T-helper 17 cell (primary cell): ENCODE measurements at places on chromosomes 11 and 22. TPM values are rescaled to one million over a fixed set of nuclear protein-coding genes. Genes with fewer than 3 reads are reported as not detected.

DNA sequence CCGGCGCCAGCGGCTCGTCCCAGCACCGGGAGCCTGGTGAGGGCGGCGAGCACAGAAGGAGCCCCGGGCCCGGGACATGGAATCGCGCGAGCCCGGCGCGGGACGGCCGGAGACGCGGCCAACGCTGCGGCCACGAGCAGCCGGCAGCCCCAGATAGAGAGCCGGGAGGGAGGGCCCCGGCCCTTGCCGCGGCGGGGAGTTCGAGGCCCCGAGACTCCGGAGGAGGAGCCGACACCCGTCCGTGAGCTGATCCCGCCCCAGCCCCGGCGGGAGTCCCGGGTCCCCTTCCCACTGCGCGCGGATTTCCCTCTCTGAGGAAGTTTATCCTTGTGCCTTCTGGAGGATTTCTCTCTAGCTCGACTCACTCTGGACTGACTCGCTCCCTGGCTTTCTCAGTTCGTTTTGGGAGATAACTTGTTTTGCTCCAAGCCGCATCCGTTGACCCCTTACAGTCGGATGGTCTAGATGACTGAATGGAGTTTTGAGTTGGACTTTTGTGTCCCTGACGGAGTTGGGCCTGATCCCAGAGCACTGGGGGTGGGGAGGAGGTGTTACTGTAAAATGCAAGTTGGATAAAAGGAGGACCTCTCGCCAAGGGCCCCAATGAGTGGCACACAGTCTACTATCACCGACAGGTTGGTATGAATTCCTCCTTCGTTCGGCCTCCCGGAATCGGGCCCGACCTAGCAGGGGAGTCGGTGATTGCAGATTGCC, 585 bp downstream of the ARHGEF12 start:
- no peak for DNase-seq
- peaks cover 33% of the 10 kb centered on the region for H3K27me3 ChIP-seq
- H3K4me1 ChIP-seq: peaks cover 24% of the 10 kb centered on the region
- peak overlapping the region; percentile 62 for H3K27ac ChIP-seq

Gene FAM111B
- total RNA-seq: 2.0 TPM

Gene OR6Q1
- total RNA-seq: not detected

GRCh38 chr11:8229299-8230177, 34.1 kb downstream of the LMO1 start:
- no peak overlapping the region for H3K27ac ChIP-seq
- peaks cover 6% of the 10 kb centered on the region for H3K4me1 ChIP-seq
- peaks cover 7% of the 10 kb centered on the region for H3K27me3 ChIP-seq
- H3K36me3 ChIP-seq: no peaks in the 10 kb centered on the region
- no peak for DNase-seq

Gene MUC5AC
- total RNA-seq: not detected

- no peak overlapping the region for H3K27ac ChIP-seq
- no peak for DNase-seq
- peaks cover 10% of the 10 kb centered on the region for H3K4me1 ChIP-seq
- H3K27me3 ChIP-seq: peaks cover 49% of the 10 kb centered on the region
Measured at GRCh38 chr11:78715639-78716311, 141.1 kb upstream of the NARS2 start.

GRCh38 chr11:10568486-10568941, at the start of gene LYVE1:
TSS of gene LYVE1 (minus strand) at chr11:10568665. CDS start at chr11:10568532, 133 bp downstream.
- peaks cover 56% of the 10 kb centered on the region for H3K27me3 ChIP-seq
- no peak for DNase-seq
- H3K4me1 ChIP-seq: peaks cover 5% of the 10 kb centered on the region
- H3K36me3 ChIP-seq: no peaks in the 10 kb centered on the region
- no peak within 1 kb of the TSS for H3K4me3 ChIP-seq

Gene APOA4
- not detected for total RNA-seq

DNA sequence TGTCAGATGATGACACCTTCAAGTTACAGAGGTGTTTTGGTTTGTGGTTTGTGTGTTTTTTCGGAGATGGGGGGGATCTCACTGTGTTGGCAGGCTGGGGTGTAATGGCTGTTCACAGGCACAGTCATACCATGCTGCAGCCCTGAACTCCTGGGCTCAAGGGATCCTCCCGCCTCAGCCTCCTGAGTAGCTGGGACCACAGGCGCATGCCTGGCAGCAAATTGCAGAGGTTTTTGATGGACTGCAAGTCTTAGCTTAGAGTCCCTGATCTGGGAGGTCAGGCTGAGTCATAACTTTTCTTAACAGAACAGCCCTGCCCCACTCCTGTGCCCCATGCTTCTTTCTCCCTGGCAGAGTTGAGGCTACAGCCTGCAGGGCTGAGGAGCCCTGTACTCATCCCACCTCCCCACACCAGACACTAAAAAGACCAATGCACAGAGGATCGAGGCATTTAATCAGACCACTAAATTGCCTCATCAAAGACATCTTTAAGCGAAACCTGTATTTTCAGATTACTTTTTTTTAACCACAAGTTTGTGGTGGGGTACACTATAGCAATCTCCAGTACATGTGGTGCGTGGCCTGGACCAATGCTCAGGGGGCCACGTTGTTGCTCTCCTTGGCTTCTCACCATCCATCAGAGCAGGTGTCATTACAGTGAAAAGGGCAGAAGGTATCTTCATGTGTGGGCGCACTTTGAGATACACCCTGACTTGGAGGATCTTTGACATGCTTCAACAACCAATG, 17.1 kb upstream of the ADORA2A start:
- peaks cover 4% of the 10 kb centered on the region for H3K36me3 ChIP-seq
- H3K27me3 ChIP-seq: no peaks in the 10 kb centered on the region
- H3K4me3 ChIP-seq: no peak overlapping the region
- peak overlapping the region; percentile 67 for H3K27ac ChIP-seq

- no peak overlapping the region for H3K4me3 ChIP-seq
- H3K4me1 ChIP-seq: no peaks in the 10 kb centered on the region
- H3K36me3 ChIP-seq: no peaks in the 10 kb centered on the region
Measured at GRCh38 chr11:109853156-109853776, 239.9 kb upstream of the ZC3H12C start.

- peaks cover 37% of the 10 kb centered on the region for H3K27me3 ChIP-seq
- no peak overlapping the region for H3K27ac ChIP-seq
- H3K4me1 ChIP-seq: no peaks in the 10 kb centered on the region
Measured at GRCh38 chr11:4559527-4560440, 14.8 kb downstream of the OR52M1 start.

Gene NEFH
- total RNA-seq: 0.15 TPM

Gene SHISAL1
- total RNA-seq: not detected

- H3K4me3 ChIP-seq: no peak overlapping the region
- H3K27ac ChIP-seq: no peak overlapping the region
- no peaks in the 10 kb centered on the region for H3K27me3 ChIP-seq
Measured at GRCh38 chr11:73461964-73462363, 85.8 kb downstream of the RELT start.

DNA sequence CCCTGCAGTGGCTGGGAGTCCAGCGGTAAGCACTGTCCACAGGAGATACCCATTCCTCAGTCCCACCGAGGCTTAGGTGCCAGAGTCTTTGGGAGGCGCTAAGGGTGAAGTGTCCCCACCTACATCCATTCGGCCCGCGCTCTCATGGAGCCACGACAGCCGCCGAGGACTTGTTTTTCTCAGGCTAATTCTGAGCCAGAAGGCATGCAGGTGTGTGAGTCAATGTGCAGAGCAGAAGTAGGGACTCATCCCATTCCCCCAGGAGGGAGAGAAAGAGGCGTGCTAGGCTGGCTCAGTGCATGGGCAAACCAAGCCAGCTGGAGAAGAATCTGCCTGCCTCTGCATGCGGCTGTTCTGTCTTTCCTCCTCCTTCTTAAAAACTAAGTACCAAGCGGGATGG, 46.6 kb downstream of the KCNC1 start:
- no peaks in the 10 kb centered on the region for H3K36me3 ChIP-seq
- no peak overlapping the region for H3K4me3 ChIP-seq
- no peak for DNase-seq
- no peaks in the 10 kb centered on the region for H3K4me1 ChIP-seq

- no peak overlapping the region for H3K27ac ChIP-seq
- no peak overlapping the region for H3K4me3 ChIP-seq
- no peak for DNase-seq
- H3K27me3 ChIP-seq: peaks cover 58% of the 10 kb centered on the region
- H3K36me3 ChIP-seq: no peaks in the 10 kb centered on the region
Measured at GRCh38 chr11:60347084-60347797, 20.2 kb downstream of the MS4A6E start.

DNA sequence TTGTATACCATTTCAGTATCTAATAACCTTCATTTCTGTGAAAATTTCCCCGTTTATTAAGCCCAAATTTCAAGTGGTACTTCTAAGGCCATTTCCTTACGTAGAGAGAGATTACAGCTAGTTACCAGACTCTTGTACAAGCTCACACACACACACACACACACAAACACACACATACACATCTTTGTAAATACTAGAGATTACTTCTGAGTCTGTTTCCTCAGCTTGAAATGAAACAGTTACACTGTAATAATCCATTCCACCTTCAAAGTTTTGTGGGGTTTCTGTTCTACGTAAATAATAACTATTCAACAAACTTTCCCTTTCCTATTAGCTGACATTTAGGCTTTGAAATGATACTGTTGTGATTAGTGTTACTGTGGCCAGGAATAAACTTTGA, 6.2 kb downstream of the POGLUT3 start:
- H3K36me3 ChIP-seq: peaks cover 7% of the 10 kb centered on the region
- H3K27me3 ChIP-seq: no peaks in the 10 kb centered on the region
- H3K27ac ChIP-seq: peak overlapping the region; percentile 39
- H3K4me1 ChIP-seq: peaks cover 8% of the 10 kb centered on the region

Gene CDC42EP1
- total RNA-seq: not detected

DNA sequence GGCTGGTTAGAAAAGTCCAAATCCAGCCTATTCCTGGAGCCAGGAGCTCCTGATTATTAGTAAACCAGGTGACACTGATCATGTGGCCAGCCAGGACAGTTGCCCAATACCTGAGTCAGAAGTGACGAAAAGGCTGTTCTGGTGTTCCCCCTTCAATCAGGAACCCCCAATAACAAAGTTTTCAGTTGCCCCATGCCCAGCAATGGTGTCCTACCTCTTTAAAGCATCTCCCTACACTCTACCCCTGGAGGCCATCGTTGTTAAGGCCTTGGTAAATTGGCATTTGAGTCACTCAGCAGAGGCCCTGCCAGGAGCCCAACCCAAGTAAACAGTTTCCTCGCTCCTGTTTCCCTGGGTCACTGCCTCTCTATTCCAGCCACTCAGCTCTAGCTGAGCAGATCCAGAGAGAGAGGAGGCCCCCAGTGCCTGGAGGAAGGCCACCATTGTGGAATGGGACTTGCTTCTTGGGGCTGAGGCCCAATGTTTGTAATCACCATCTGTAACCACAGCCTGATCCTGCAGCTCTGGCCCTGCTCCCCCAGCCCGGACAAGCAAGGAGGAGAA, 25.0 kb downstream of the ARHGAP1 start:
- H3K27me3 ChIP-seq: no peaks in the 10 kb centered on the region
- H3K4me3 ChIP-seq: peak overlapping the region; percentile 39
- H3K36me3 ChIP-seq: peaks cover 2% of the 10 kb centered on the region

DNA sequence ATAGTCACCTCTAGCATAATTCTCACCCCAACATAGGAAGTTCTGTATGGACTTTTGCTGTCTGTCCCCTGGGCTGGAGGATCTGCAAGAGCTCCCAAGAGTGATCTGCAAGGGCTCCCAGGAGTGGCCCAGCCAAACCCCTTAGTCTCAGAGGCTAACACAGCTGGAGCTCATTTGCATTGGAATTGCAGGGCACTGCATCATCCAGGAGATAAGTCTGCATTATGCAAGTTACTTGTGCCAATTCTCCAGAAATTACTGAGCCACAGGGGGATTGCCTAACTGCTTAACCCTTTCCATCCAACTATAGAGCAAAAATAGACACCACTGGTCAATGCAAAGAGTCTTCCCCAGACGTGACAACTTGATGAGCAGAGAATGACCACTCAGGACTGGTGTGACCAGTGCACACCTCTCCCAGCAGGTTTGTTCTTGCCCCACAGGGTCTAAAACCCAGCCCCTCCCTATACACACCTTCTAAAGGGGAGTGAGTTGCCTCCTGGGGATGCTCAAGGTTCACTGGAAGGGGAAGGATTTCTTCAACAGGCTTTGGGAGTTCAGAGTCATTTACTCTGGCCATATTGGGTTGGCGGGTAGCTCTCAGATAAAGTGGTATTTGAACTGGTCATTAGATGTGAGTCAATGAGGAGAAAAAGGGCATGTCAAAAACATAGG, 38.4 kb downstream of the POU2AF3 start:
- no peak overlapping the region for H3K27ac ChIP-seq
- peaks cover 6% of the 10 kb centered on the region for H3K36me3 ChIP-seq
- H3K4me1 ChIP-seq: no peaks in the 10 kb centered on the region
- no peak for DNase-seq
- no peak overlapping the region for H3K4me3 ChIP-seq

DNA sequence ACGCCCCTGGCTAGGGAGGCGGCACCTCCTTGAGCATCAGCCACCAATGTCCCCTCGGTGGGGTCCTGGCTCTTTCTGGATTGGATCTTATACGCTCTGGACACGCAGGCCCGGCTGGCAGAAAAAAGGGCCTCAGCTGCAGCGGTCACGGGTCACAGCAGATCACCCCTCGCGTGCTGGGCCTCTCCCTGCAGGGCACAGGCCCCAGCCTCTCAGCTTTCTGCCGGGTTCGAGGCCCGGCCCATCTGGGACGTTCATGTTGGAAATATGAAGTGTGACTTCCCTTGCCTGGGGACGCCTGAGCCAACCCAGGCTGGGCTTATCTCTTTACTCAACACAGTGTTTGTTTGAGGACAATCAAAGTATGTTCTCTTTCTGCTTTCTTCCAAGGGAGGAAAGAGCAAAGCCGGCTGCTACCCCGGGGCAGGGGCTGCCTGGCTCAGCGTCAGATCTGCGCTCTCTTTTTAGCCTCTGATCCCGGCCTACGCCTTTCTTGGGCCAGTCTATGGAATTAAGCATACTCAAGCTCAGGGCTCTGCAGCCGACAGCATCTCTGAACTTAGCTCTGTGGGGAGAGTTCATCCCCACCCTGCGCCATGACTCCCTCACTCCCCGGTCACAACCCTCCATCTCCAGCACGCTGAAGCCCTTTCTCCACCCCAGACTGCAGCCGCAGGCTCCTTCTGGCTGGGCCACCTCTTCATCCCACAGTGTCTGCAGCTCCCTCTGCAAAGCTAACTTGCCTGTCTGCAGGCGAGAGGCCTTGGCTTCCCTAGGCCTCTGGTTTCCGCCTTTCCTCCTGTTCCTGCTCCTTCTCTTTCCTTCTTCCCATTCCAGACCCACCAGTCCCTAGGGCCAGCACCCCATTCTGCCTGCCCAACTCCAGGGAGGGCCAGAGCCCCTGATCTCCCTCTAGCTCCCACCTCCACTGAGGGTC, 38.8 kb downstream of the ADAMTS15 start:
- H3K36me3 ChIP-seq: no peaks in the 10 kb centered on the region
- DNase-seq: no peak
- no peaks in the 10 kb centered on the region for H3K4me1 ChIP-seq
- H3K27me3 ChIP-seq: peaks cover 25% of the 10 kb centered on the region
- H3K27ac ChIP-seq: peak overlapping the region; percentile 62
- no peak overlapping the region for H3K4me3 ChIP-seq

Gene UPB1
- total RNA-seq: 2.8 TPM

GRCh38 chr11:66337103-66337899, 1.1 kb upstream of the RIN1 start:
- no peak for DNase-seq
- H3K4me1 ChIP-seq: peaks cover 16% of the 10 kb centered on the region
- H3K27me3 ChIP-seq: no peaks in the 10 kb centered on the region
- H3K36me3 ChIP-seq: peaks cover 6% of the 10 kb centered on the region
- peak overlapping the region; percentile 67 for H3K27ac ChIP-seq
- peak overlapping the region; percentile 28 for H3K4me3 ChIP-seq

GRCh38 chr22:31044262-31044861, 36.8 kb upstream of the SMTN start:
- peaks cover 21% of the 10 kb centered on the region for H3K27me3 ChIP-seq
- peaks cover 5% of the 10 kb centered on the region for H3K4me1 ChIP-seq
- no peak overlapping the region for H3K4me3 ChIP-seq
- H3K36me3 ChIP-seq: peaks cover 2% of the 10 kb centered on the region
- no peak for DNase-seq

Gene CCDC15
- 0.91 TPM for total RNA-seq
